Hypothalamus (tissue), 51 donors: ENCODE measurements at places on chromosomes 3 and 15.

DNA sequence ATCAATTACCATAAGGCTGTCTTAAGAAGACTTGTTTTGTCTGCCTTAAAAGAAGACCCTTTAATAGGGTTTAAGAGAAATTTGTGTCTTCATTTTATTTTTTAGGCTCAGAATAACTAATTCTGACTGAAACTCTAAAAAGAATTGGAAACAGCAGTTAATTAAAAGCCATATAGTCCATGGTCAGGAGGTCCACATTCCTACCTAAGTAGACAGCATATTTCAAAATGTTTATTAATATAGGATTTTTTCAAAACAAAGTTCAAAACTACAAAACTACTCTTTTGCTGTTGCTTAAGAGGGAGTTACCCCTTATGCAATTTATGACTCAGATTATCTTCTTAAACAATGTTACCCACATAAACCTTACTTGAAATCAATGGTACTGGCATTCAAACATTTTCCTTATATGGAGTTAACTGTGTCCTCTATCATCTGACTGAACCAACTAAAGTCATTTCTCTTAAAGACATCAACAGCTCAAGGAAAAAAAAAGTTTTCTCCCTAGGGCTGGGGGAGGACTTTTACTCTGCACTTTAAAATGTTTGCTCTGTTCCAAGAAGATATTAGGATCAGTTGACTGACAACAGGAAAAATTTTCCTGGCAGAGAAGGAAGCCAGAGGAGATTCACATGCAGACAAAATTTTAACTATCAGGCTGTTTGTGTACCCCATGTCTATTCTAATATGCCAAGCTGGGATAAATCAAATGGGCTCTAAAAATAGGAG lies 56.8 kb upstream of the NANOGP8 start:
- DNase-seq: no peak

- no peak for DNase-seq
These were observed 28.1 kb downstream of the MCF2L2 start for GRCh38 chr3:183400352-183400751.

GRCh38 chr3:99645277-99646106 lies 7.1 kb downstream of the COL8A1 start:
- DNase-seq: peak; percentile 16

DNA sequence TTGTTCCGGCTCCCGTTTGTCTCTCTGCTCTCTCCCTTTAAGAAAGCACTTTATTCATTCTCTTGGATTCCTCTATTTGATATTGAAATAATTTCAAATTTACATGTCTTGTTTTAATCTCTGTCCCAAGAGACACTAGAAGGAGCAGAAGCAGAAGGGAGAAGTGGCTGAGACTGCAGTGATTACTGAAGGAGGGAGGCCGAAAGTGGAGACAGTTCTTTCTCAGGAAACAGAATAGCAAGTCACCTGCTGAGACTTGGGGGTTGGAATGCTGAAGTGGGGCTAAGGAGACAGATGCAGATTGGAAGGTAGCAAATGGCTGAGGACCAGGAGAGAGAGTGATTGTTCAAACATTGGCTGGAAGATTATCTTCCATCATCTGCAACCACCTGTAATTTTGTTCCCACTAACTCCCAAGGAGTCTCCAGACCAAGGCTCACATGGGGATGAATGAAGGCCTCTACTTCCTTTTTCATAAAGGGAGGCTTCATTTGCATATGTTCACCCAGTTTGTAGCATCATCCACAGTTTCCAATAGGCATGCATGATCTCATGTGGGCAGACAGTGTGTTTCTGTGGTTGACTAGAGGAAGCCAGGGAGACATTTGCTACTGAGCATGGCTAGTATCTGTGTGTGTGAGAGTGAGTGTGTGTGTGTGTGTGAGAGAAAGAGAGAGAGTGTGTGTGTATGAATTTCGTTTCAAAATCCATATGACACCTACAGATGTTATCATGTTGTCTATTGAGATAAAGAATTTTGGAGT lies 24.0 kb downstream of the LTF start:
- no peak for DNase-seq

GRCh38 chr15:68699881-68700454 lies 120.7 kb downstream of the ANP32A start:
- peak; percentile 68 for DNase-seq

DNA sequence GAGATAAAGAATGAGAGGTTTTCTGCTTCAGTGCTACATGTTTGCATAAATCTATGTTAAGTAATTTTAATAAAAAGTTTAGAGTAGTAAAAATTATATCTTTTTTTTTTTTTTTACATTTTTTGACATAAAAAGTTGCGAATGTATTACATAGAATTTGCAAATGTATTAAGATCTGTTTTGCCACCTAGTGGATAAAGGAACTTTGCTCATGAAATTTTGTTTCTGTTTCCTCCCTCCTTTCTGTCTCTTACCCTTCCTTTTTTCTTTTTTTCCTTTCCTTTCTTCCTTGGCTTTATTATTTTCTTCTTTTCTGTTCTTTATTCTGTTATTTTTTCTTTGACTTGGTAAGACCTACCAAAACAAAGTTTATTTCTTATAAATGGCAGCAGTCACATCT lies 58.5 kb upstream of the UTS2B start:
- DNase-seq: no peak

DNA sequence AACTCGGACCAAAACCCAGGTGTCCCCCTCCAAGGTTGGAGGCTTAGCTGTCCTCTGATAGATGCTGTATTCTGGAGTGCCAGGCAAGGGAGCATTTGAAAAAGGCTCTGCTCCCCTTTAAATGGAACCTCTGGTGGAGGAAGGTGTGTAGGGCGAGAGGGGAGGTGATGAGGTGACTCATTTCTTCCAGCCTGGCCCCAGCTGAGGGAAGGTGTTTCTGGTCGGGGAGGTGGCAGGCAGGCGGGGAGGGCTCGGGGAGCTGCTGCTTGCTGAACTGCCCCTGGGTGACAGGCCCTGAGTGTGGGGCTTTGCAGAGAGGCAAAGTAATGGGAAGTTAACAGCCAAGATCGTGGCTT lies 18.8 kb downstream of the PSTPIP1 start:
- no peak for DNase-seq

DNA sequence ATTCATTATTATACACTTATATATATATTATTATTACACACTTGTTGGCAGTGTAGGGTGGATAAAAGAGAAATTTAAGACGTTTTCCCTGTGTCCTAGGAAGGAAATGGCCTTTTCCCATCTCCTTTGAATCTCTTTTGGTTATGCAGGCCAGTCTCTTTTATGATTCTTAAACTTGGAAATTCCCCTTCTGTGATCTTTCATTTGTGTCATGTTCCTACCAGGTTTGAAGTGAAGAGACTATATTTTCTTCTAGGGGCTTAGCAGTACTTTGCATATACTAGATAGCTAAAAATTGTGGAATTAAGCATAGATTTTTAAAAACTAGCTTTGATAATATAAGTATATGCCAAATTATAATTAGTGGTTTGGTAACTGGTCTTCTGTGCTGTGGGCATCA lies 58.5 kb downstream of the BBX start:
- DNase-seq: no peak

GRCh38 chr3:195744437-195744836 lies 23.7 kb downstream of the MUC20 start:
- DNase-seq: no peak

- DNase-seq: no peak
These were observed 346.6 kb downstream of the RBMS3 start for GRCh38 chr3:29627136-29628117.

- DNase-seq: no peak
These were observed 549 bp upstream of the SOX14 start for GRCh38 chr3:137763594-137763938.

GRCh38 chr15:88987591-88987933 lies 74.4 kb upstream of the MFGE8 start:
- DNase-seq: no peak

DNA sequence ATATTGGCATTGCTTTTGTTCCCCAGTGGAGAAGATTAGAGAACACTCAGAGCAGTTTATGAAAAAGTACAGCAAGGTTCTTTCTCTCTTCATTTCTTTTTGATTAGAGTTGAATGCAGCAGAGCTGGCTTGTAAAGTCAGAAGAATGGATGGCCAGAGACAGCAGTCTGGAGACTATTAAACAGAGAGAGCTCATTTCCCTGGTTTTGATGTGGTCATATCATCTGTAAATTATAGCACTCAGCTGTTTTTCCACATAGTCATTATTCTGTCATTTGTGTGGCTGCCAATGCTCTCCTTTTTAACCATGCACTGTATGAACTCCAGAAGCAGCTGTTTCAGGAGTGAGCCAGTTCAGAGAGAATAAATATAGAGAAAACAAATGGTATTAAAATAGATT lies 177.4 kb upstream of the CRBN start:
- no peak for DNase-seq

- DNase-seq: no peak
These were observed 22.6 kb upstream of the TNFAIP8L3 start for GRCh38 chr15:51117270-51117669.

- DNase-seq: peak; percentile 23
These were observed 56.9 kb upstream of the FLNB start for GRCh38 chr3:57951066-57951882.

- DNase-seq: no peak
These were observed 325.5 kb downstream of the CHST2 start for GRCh38 chr3:143445118-143445517.

- DNase-seq: no peak
These were observed 168.1 kb upstream of the STAC start for GRCh38 chr3:36212251-36212650.

- DNase-seq: no peak
These were observed 149.1 kb downstream of the CTNNB1 start for GRCh38 chr3:41348401-41348800.

- DNase-seq: no peak
These were observed 37.4 kb upstream of the GOLGA8B start for GRCh38 chr15:34620814-34621213.

GRCh38 chr3:107446706-107447105 lies 69.5 kb downstream of the CCDC54 start:
- no peak for DNase-seq

DNA sequence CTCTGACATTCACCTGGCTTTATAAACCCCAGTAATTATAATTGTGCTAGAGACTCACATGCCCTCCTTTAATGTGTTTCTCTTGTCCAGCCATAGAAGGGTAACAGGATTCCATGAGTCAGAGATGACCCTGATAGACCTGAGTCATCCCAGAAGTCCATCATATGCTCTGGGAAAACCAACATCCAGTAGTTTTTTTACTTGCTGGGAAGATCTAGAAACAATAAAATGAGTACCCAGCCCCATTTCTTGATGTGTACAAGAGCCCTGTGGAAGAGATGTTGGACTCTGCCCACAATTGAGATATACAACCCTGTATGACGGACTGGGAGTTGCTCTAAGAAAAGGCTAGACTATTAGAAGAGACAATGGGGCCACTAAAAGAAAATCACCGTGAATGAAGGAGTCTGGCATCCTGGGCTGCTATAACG lies 22.4 kb upstream of the THUMPD3 start:
- no peak for DNase-seq

GRCh38 chr3:112261742-112262141 lies 32.3 kb downstream of the SLC9C1 start:
- DNase-seq: no peak

DNA sequence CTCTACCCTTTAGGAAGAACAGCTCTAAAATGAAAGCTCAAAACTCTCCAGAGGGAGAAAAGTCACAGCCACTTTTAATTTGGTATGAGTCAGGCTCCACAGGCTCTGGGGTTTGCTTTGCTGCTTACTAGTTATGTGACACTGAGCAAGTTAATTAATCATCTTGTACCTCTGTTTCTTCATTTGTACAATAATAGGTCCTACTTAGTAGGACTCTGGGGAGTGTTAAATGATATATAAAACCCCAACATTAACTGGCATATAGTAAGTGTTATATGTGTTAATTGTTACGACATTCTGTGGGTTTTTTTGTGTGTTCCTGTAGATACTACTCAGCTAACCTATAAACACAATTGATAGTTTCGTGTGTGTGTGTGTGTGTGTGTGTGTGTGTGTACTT lies 6.6 kb downstream of the ACKR2 start:
- DNase-seq: no peak

DNA sequence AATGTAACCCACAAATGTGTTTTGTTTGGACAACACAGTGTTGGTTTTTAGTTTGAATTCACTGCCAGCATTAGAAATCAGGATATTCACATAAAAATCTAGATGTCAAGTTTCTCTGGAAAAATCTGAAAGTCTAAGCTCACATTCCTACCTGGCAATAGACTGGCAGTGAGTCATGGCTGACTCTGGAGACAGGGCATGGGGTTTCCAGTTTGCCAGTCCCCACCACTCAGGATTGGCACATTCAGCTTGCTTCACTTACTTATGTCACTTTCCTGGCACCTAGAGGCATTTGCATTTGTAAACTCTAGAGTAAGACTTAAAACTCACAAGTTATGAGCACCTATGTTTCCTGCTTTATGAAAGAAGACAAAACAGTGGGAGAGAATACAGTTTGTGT lies 19.1 kb upstream of the SEC61A1 start:
- no peak for DNase-seq

DNA sequence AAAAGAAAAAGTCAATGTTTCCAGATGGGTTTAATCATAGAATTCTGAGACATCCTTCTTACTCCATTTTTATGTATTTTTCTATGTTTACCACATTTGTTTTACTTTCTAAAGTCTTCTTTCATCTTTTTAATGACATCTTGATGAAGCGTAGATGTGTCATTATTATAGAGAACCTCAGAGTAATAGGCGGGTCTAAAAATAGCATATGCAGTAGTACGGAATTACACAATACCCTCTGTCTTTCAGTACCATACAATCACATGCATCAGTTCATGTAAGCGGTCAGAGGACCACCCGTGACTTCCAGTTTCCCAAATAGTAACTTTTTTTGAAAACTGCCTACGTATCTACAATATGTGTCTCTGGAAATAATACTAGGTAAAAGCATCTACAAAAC lies 224.0 kb downstream of the PLOD2 start:
- no peak for DNase-seq

- DNase-seq: no peak
These were observed 2.6 kb downstream of the CHCHD6 start for GRCh38 chr3:126706631-126707030.

DNA sequence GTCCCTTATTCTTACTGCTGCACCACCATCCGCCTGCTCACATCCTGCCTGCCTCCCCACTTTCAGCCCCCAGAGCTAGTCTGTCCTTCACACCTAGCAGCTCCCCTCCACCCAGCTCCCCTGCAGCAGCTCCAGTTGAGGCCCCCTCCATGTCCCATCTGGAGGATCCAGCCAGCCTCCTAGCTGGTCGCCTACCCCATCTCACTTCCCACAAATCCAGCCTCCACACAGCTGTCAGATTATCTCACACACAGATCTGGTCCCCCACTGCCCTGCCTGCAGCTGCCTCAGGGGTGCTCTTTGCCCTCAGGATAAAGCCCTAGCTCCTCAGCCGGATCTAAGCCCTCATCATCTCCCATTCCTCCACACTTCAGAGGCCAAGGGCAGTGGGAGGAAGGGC lies 8.8 kb upstream of the SEMA7A start:
- DNase-seq: no peak

- no peak for DNase-seq
These were observed 40.7 kb downstream of the GLCE start for GRCh38 chr15:69200832-69201745.

DNA sequence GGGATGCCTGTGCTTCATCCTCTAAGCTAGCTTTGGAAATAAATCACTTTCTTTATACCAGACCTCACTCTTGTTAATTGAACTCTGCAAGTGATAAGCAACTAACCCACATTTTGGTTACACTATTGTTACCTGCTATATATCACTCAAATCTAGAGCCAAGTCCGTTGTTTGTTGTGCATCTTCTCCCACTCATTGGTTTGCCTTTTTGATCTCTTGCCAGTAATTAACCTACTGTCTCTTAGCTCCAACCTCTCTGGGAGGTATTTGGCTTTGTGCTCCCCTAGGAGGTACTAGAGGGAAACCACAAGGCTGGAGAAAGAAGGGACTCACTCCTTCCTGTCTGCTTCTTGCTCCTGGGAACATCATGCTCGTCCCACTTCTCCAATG lies 12.8 kb upstream of the CRBN start:
- no peak for DNase-seq
